ENCODE measurements at places on chromosomes 2 and 18.

DNA sequence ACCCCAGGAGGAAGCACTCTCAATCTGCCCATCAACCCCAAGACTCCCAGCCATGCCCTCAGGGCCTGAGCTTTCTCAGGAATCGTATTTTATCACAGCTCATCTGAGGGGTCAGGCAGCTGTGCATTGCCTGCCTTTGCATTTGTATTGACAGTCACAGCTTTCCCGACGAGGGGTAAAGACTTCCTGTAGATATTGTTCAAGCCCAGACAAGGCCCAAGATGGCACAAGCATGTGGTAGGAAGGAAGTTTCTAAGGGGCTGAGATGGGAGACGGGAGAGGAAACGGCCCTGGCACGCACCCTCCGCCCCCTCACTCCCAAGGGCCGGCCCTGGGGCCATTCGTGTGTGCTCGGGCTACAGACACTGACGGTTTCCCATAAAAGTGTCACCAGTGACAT is 34.2 kb upstream of the PRLH start:
- no peak for DNase-seq

DNA sequence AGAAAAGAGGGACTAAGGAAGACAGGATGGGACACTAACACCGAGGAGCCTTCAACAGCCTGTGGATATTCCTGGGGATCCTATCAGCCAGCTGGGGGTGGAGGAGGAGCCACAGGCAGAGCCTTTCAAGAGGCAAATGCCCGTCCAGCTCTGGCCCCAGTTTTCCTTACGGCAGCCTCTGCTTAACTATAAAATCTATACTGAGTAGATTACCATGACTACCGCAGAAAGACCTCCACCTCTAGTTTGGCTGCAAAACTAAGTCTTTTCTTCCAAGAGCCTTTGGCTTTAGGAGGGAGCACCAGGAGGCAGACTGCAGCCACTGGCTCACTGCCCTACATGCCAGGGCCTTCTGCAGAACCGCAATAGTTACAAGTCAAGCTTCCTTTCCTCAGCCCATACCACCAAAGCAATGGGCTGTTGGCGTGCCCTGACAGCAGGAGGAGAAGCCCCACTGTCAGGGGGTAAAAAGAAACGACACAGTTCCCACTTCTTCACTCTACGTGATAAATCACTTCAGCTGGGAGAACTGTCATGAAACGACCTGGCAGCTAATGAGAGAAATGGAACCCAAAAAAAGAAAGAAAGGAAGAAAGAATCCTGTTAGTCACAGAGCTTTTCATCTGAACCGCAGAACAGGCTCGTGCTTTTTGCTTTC is 25.1 kb upstream of the CREB1 start:
- DNase-seq: no peak

DNA sequence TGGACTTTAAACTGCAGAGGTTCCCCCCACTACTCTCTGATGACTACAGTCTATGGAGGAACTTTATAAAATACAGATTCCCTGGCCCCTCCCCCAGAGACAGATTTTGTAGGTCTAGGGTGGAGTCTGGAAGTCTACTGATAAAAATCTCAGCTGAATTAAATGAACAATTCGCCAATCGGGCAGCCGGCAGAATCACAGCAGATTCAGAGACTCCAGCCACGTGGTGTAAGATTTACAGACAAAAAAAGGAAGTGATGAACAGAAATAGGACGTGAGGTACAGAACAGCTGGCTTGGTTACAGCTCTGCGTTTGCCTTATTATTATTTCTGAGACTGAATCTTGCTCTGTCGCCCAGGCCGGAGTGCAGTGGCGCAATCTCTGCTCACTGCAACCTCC is 21.4 kb upstream of the MTA3 start:
- no peak for DNase-seq

DNA sequence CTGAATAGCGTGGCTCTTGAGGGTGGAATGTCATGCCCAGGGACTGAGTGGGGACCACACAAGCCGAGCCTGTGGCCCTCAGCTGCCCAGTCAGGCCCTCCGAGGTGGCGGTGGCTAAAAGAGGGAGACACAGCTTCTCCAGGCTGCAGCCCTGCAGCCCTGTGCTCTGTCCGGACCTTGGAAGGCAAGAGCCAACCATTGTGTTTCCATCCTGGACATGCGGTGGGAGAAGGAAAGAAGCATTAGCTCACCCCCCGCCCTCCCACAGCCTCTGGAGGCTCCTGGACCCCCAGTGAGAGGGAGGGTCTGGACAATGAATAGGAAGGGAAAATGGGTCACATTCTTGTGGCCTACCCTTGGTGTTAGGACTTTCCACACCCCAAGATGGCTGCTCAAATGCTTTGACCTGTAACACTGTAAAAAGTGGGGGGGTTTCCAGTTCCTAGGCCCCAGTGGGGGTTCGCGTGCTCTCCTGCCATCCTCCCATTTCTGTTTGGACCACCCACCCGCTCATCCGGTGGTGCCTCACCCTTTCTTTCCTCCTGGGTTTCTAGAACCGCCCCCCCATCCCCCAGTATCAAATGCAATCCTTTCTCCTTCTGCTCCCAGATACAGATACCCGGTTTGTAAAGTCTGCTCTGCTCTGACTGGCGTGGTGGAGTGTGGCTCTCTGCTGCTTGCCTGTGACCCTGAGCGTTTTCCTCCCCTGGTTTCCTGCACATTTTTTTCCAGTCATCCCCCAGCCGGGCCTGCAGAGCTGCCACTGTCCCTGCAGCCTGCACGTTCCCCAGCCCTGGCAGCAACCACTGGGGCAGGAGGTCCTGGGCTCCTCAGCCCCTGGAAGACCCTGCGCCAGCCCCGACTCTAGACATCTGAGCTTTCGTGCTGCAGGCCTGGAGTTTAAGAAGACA is 36.3 kb upstream of the SMAD7 start:
- no peak for DNase-seq

- DNase-seq: no peak
Observed at GRCh38 chr2:74307720-74308119, 35.5 kb downstream of the SLC4A5 start.

DNA sequence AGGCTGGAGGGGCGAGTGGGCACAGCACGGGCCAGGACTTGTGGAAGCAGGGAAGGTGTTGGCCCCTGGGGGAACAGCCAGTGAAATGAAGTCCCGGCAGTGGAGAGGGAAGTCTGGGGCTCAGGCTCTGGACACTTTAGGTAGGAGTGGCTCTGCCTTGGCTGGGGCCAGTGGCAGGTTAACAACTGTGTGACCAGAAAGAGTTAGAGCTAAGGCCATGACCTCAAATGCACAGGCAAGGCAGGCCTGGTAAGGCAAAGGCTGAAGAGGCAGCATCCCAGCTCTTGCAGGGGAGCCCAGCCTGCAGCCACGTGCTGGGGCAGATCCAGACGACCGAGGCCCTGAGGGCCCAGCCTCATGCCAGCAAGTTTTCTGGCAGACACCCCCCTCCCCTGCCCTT is 21.5 kb downstream of the PCARE start:
- no peak for DNase-seq

DNA sequence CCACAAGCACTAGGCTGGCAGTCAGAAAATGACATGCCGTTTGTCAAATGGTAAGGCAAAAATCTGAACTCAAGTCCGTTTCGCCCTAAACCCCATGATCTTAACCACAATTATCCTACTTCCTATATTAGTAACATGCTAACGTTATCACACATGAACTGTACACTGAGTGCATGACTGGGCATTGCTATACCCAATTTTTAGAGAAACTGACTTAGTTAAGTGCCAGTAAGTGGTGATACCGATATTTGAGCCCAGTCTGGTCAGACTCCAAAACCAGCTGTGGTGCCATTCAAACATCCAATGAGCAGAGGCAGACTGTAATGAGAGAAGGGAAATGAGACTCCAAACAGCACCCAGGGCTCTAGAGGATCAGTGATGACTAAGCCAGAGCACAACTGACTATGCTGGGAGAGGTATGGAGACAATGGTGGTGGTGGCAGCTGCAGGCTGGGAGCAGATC is 311.7 kb upstream of the PKDCC start:
- DNase-seq: no peak

- DNase-seq: no peak
Observed at GRCh38 chr2:216730871-216731270, 35.5 kb upstream of the IGFBP5 start.

DNA sequence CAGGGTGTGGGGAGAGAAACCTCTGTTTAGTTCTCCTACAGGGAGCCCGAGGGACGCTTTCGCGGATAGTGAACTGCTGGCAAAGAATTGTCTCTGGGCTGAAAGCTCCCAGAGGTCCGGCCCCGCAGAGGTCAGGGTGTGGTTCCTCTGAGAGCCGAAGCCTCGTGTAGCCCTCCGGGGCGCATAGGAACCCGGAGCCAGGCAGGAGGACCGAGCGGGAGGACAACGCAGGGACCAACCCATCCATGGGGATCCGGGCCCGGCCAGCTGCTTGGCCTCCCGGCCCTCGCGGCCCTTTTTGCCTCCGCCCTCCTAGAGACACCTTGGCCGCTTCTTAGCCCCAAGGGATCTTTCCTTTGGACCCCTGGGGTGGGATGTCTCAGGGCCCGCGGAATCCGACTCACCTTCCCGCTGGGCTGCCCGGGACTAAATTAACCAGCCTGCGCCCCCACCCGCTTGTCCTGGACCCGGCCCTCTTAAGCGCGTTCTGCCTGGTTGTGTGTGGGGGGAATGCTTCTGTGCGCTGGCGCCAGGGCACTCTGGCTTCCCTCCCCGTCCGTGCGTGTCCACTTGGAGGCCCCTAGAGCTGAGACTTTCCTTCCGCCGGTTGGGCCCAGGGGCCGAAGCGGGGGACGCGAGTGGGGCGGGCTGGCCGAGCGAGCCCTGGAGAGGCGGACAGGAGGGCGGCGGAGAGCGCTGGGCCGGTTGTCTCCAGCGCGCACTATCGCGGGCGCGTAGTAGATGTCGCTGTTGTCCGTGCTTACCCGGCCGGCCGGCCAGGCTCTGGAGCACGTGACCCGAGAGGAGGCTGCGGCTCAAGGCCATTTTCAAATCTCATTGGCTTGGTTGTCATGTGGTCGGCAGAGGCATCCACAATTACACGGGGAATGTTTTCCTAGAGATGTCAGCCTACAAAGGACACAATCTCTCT is at the start of gene HOXD10:
TSS of gene HOXD10 (plus strand) at position 896 of the 931 bp plus-strand sequence. CDS start 56 bp downstream, outside the sequence.
- DNase-seq: no peak

DNA sequence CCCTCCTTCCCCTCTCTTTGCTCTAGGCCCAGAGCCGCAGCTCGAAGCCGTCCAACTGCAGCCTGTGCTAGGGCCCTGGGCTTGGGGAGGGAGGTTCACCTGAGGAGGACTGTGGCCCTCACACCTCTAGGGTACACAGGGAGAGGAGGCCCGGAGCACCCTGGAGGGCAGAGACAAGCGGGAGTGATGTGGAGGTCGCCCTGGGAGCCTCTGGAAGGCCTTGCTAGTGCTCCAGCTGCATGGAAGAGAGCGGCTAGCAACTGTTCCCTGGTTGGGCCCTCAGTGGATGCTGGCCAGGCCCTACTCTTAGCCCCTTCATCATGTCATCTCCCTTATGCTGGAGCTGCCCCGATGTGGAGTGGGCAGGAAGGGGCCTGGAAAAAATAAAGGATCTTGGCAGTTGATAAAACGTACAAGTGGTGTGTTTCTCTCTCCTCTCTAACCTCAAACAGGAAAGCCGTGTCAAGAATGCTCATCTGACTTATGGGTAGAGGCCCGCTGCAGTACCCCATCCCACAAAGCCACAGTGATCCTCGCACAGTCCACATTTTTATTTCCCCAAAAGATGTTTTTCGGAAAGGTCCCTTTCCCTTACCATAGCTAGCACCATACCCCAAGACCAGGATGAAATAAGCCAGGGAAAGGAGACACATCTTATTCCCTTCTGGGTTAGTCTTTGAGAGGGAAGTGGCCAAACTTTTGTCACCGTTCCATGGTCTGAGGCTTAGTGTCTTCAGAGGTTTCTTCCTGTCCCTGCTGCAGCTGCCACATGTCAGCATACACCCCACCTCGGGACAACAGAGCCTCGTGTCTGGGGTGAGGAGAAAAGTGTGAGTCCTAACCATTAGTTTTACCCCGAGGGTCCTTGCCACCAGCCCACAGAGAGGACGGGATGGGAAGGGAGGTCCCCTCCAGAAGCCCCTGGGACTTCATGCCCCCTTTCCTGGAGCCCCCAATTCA is 2.9 kb downstream of the ZFAND2B start:
- no peak for DNase-seq

DNA sequence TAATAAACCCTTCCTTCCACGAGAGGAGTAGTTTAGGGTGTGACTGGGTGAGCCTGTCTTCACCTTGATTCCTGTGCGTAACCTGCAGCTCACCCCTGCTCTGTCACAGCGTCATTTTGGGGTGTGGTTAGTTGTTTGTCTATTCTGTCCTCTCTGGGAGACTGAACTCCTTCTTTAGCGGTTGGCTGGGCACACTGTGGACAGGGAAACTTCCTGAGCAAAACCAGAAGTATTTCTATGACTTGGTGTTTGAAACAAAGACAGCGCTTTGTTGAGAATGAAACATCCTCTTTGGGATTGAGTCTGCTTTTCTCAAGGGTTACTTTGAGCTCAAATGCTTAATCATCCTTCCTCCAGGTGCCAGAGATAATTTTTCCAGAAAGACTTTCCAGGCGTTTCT is 270.7 kb downstream of the HRH4 start:
- DNase-seq: no peak

DNA sequence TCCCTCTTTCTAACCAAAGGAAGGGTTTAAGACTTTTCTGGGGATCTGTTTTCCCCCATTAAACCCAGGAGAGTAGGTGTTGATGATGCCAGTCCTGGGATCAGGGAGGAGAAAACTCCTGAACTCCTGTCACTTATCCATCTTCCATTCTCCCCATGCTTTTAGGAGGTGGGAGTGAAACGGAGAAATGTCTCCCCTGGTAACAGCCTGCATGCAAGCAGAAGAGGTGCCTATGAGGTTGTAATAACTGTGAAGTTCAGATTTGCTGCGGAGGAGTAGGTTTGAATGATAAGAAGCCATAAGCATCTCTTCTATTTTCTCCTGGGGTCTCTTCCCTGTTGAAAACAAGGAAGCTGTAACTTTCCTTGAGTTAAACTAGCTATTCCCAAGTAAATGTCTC is 150.8 kb downstream of the SLC4A3 start:
- DNase-seq: no peak

- DNase-seq: no peak
Observed at GRCh38 chr2:55707751-55708150, 14.1 kb upstream of the PNPT1 start.

- no peak for DNase-seq
Observed at GRCh38 chr18:22831441-22831904, 101.7 kb upstream of the RBBP8 start.

DNA sequence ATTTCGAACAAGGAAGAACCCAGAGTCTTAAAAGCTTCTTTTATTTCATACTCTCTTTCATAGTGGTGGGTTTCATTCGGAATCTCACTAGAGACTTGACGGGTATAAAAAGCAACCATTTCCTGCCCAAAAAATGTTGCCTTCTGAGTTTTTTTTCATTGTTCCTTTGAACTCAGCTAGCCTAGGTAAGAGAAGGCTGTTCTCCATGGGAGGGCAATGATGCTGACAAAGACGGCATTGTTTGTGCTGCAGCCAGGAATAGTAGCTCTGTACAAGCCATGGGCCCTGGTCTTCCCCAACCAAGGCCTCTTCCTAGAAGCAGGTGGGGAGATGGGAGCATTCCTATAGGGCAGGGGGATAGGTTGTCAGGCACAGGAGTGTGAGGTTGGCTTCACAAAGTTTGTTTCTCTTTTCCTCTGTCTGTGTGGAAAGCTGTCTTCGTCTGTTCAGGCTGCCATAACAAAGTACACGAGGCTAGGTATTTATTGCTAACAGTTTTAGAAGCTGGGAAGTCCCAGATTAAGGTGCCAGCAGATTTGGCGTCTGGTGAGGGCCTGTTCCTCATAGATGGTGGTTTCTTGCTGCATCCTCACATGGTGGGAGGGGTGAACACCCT is 405.1 kb downstream of the NBAS start:
- no peak for DNase-seq

Data from stimulated activated CD8-positive, alpha-beta memory T cell treated with anti-CD3 and anti-CD28 coated beads, Interleukin-15, amount 100 ng/mL, for 24 hours (primary cell).